ENCODE measurements at places on chromosomes 11 and 22.

DNA sequence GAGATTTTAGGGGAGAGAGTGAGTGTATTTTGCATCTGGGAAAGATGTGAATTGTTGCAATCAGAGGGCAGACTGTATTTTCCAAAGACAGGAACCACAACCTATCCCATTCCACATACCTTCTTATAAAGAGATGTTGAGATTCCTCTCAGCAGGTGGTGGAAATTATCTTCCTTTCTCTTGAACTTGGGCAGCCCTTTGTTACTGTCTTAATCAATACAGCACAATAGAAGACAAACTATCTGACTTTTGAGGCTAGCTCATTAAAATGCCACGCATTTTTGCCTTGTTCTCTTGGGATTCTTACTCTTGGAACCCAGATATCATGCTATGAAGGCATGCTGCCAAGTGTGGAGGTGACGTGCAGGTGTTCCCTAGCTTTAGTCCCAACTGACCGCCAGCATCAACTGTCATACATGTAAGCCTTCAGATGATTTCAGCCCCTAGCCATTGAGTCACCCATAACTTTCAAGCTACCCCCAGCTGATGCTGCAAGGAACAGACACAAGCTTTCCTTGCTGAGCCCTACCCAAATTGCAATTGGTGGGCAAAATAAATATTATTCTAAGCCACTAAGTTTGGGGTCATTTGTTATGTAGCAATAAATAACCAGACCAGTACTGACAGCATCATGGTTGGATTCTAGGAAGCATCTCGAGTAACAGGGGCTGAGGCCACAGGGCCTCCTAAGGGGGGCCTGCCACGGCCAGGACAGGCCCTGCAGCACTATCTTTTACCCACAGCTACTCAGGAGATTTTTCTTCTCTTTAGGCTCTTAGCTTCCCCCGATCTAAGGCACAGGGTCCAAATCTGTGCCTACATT lies 63.0 kb downstream of the RPL27A start:
- no peak for DNase-seq

GRCh38 chr11:121681550-121682268 lies 228.9 kb upstream of the SORL1-AS1 start:
- DNase-seq, result no peak

- no peak for DNase-seq
Observed at GRCh38 chr22:31085493-31085824, 4.3 kb downstream of the SMTN start.

GRCh38 chr11:11163236-11163635 lies 189.8 kb downstream of the CSNK2A3 start:
- DNase-seq, result no peak

- DNase-seq, result no peak
Observed at GRCh38 chr11:31259797-31260196, 109.7 kb downstream of the DCDC1 start.
